ENCODE measurements at places on chromosomes 1 and 21.

DNA sequence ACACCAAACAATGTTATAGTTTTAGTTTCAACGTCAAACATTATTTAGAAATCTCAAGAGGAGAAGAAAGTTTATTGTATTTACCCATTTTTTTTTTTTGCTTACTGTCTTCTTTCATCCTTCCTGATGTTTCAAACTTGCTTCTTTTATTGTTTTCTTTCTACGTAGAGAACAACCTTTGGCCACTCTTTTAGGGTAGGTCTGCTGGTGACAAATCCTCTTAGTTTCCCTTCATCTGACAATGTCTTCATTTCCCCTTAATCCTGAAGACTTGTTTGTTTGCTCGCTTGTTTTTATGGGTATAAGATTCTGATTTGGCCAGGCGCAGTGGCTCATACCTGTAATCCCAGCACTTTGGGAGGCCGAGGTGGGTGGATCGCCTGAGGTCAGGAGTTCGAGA is 89.1 kb downstream of the RHOU start:
- no peak for DNase-seq

- DNase-seq: no peak
Observed at GRCh38 chr1:246726255-246726679, 2.1 kb downstream of the SCCPDH start.

DNA sequence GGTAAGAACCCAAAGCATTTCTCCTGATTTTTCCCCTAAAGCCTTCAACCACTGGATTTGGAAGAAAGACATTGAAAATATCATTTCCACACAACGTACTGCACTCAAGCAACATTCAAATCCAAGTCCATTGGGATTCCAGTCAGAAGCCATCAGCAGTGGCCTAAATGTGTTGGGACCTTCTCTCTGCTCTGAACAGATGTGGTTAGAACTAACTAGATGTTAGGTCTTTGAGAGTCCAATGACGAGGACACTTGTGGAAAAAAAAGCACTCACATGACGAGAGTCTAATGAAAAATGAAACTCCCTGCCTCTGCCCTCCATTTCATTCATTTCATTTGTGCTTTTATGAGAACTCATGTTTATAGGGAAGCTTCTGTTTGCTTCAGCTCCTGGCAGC is 382.3 kb downstream of the SIPA1L2 start:
- DNase-seq: no peak

DNA sequence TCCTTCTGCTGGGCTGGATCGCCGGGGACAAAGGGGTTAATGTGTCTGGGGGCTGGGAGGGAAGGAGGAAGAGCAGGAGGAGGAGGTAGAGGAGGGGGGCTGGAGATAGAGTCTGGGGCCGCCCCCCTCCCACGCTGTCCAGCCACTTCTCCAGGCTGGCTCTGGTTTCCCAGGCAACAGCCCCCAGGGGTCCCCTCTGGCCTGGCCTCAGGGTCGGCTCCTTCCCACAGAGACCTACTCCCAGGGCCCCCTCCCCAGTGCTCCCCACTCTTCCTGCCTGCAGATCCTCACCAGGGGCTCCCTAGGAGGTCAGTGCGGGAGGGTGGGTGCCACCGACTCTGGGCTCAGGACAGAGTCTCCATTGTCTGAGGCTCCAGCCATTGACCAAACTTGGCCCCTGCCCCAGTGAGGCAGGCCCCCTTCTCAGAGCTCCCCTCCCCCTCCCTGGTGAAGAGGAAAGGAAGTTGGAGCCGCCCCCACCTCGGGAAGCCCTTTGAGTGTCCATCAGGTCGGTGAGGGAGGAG is 34.1 kb downstream of the ARHGEF10L start:
- no peak for DNase-seq

DNA sequence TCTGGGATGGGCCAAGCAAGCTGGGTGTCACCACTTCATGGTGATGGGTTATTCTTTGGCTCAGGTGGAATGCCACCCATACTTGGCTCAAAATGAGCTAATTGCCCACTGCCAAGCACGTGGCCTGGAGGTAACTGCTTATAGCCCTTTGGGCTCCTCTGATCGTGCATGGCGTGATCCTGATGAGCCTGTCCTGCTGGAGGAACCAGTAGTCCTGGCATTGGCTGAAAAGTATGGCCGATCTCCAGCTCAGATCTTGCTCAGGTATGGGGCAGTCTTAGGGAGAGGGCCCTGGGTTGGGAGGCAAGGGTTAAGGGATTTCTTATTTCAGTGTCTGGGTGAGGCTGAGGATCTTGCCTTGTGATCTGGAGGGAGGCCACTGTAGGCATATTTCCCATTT is 15.4 kb upstream of the NASP start:
- no peak for DNase-seq

GRCh38 chr1:27589441-27589840 is 14.5 kb downstream of the AHDC1 start:
- no peak for DNase-seq

DNA sequence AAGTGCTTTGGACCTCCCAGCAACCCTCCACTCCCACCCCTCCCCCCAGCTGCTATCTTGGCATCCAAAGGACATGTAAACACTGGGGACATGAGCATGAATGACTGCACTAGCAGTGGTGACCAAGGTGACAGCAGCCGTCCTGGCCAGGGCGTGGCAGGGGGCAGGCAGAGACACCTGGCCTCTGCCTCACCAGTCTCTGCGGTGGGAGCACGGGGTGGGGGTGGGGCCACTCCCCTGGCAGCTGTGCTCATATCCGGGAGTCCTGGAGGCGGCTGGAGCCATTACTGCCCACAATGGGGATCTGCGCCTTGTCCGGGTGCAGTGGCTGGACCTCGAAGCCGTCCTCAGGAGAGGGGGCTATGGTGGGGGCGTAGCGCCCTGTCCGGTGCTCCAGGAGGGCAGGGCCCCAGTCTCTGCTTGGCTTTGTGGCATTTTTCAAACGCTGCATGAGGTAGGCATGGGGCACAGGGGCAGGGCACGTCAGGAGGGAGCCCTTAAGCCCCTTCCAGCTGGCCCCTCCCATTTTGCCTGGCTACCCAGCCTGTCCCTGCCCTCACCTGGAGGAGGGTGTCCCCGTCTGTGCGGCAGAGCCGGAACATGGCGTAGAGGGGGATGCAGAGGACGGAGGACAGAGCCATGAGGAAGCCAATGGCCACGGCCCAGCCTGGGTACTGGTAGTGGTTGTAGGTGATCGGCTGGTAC is 6.0 kb downstream of the CCDC24 start:
- no peak for DNase-seq

DNA sequence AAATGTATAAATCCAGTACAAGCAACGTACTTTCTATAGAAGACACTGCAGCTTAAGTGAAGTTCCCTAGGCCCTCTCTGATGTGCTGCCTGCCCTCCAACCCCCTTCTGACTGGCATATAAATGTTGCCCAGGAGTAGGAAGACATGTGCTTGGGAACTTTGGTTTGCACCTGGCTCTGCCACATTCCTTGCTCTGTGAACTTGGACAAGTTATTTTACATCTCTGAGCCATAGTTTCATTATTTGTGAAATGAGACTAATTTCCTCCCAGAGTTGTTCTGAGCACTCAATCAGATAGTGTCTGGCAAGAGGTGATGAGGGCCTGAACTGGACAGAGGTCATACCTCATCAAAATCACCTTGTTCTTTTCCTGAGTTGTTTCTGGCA is 3.5 kb upstream of the PHC2 start:
- no peak for DNase-seq

DNA sequence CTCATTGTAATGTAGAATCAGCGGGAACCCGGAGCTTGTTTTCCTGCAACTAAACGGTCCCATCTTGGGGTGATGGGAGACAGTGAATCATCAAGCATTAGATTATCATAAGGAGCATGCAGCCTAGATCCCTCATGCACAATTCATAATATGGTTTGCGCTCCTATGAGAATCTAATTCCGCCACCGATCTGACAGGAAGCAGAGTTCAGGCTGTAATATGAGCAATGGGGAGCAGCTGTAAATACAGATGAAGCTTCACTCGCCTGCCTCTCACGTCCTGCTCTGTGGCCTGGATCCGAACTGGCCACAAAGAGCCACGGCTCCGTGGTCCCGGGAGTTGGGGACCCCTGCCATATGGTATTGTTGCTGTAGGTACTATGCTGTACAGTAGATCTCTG is 1.6 kb downstream of the IFI44 start:
- no peak for DNase-seq

GRCh38 chr1:228147151-228147693 is 2.5 kb upstream of the GJC2 start:
- no peak for DNase-seq

DNA sequence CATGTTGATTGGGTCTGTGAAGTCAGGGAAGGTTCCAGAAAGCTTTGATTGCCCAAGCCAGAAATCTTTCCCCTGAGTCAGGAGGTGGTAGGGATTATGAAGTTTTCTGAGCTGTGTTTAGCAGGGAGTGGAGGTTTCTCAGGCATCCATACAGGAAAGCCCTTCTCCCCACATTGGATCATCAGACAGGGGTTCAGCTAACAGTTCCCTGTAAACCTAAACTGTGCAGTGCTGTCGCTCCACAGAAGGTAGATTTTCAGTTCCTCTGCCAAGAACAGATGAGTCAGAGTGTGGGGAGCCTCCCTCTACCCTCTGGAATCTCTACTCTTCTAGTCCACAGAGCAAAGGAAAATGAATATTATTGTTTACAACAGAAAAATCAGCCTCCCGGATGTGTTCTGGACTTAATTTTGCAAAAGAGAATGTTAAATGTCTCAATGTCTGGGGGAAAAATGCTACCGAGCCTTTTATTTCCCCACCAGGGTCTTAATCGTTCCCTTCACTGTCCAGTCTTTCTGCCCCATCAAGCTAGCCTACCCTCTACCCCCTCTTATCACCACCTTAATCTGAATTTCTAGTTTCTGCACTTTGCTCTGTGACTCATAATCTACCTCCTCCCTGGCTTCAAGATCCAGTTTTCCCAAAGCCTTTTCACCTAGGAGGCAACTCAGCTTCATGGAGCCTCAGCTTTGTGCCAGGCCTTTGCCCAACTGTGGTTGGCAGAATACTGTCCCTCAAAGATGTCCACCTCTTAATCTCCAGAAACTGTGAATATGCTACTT is 355.6 kb downstream of the PRDM2 start:
- no peak for DNase-seq

DNA sequence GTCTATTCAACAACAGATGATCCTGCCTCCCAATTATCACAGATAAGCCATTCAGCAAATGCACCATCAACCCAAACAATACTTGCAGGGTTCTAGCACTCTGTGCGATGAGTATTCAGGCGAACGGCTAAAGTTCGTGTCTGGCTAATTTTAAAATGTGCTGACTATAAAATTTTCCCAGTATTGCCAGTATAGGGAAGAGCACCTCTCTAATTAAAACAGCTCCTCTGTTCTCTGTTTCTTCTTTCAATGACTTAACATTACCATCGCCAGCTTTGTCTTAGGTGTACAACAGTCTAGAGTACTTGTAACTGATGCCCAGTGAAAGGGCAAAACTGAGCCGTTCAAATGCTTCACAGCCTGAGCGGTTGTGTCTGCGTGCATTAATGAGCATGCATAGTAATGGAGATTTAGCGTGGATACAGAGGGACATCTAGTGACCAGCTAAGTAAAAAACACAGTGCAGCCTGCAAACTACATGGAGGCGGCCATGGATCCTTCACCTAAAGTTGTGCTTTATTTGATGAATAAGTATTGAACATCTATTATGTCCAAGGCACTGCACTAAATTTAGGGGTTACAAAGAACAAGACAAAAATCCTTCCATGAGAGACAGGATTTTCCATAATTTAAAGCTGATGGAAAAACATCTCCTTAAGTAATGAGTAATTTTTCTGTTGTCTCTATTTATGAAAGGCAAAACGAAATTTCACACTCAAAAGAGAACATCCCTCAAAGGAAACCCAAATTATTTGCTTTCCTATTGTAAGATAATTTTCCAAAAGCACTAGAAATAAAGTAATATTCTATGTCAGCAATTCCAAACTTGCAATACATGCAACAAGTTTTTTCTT is 120.0 kb downstream of the SETD4 start:
- no peak for DNase-seq

DNA sequence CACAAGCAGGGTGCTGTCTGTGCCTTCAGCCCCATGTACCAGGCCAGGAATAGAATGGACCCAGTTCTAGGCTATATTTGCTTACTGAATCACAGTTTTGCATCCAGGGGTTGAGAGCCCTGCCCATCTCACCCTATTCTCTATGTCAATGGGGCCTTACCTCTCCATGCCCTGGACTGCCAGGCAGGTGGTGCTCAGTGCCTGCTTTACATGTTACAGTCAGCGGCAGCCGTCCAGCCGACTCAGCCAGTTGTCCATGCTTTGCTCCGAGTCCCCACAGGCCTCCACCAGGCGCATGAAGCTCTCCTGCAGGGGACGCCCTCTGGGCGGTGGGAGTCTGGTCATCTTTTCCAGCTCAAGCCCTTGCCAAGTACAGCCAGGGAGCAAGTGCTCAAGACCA is 12.2 kb upstream of the FAM167B start:
- no peak for DNase-seq

- no peak for DNase-seq
Observed at GRCh38 chr1:170001266-170001665, 73.2 kb downstream of the KIFAP3 start.

- no peak for DNase-seq
Observed at GRCh38 chr1:210272666-210273065, 40.1 kb downstream of the SERTAD4 start.

- DNase-seq: no peak
Observed at GRCh38 chr1:194807530-194808220, 1621.3 kb upstream of the B3GALT2 start.

- no peak for DNase-seq
Observed at GRCh38 chr1:26215246-26215645, 18.8 kb upstream of the CEP85 start.

- no peak for DNase-seq
Observed at GRCh38 chr1:160007577-160008200, 24.1 kb downstream of the PIGM start.

DNA sequence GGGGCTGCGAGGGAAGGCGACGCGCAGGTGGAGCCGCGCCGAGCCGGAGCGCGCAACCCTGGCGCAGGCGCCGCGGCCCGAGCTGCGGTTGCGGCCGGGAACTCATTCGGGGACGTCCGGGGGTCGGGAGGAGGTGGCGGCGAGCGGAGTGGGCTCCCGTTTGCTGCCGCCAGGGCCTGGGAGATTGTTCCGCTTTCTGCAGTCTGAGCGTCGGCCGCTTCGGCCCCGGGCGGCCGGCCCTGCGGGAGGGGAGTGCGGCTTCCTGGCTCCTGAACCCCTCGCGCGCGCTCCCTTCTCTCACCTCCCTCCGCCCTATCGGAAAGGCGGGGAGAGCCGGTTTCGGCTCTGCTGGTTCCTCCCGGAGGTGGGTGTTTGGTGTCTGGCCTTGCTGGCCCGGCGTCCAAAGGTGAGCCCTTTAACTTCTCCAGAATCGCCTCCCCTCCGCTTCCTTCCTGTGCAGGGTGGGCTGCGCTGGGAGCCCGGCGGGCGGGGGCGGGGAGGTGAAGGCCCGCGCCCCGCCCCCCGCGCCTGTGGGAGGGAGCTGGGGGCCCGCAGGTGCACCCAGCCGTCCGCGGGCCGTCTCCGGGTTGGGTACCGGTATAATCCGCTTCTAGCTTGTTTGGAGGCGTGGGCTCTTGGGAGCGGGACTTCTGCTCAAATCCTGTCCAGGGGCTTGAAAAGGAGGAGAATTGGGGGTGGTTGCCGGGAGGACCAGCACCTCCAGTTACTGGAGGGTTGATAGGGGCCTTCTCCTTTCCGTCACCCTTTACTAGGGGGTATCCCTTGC is 683 bp downstream of the LRRC8D start:
- DNase-seq: peak; percentile 69

All from activated naive CD4-positive, alpha-beta T cell treated with anti-CD3 and anti-CD28 coated beads, Interleukin-2, amount 50 U/mL, for 16 hours (primary cell).